Stimulated activated CD8-positive, alpha-beta memory T cell treated with anti-CD3 and anti-CD28 coated beads, Interleukin-2, amount 100 ng/mL, for 48 hours (primary cell): ENCODE measurements at places on chromosomes 16 and 17.

DNA sequence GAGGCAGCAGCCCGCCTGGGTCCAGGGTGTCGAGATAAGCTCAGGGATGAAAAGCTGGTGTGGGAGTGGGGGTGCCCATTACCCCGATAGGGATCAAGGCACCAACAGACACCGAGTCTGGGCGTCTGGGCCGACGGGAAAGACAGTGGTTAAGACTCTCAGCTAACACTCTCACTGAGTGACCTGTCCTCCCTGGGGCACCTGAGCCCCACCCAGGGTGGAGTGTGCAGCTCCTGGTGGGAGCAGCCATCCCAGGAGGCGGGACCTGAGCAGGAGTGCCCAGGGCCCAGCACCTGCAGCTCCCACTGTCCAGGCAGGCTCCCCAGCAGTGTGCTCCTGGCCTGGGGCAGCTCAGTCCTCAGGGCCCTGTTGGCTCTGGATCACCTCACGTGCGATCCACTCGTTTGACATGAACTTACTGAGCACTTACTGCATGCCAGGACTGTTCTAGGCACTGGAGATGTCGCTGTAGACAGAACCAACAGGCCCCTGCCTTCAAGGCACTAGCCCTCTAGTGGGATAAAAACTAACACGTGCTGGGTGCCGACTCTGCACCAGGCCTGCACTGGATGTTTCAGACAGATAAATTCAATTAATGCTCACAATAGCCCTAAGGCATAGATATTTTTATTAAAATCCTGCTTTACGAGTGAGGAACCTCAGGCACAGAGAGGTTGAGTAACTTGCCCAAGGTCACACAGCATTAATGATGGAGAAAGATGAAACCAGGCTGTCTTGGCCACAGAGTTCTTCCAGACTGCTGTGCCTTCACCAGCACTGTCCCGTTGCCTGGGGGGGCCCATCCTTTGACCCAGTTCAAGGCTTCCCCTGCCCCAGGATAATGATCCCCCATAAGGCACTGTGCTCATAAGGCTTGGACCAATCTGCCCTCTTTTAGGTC, 1.9 kb downstream of the EVPLL start:
- no peak for DNase-seq

DNA sequence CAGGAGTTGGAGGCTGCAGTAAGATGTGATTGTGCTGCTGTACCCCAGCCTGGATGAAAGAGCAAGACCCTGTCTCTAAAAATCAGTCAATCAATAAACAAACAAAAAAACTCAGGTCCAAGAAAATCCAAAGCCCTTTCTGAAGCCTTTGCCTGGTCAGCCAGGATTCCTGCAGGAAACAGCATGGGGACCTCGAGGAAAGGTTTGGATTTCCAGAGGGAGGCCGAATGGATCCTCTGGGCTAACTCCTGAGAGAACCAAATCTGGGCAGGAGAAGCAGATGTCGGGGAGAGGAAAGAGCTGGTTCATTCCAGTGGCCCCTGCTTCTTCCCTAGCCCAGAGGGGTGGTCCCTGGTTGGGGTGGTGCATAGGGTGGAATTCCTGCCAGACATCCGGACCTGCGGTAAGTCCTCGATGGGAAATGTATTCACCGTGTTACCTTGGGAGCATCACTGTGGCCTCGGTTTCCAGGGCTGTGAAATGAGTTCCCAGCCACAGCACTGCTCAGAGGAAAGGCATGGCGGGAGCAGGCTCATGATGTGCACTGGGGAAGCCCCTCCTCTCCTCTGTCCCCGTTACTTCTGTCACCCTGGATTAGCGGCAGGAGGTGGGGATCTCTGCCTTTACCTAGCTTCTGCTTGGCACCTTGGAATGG, 75.1 kb downstream of the CYLD start:
- DNase-seq: no peak

DNA sequence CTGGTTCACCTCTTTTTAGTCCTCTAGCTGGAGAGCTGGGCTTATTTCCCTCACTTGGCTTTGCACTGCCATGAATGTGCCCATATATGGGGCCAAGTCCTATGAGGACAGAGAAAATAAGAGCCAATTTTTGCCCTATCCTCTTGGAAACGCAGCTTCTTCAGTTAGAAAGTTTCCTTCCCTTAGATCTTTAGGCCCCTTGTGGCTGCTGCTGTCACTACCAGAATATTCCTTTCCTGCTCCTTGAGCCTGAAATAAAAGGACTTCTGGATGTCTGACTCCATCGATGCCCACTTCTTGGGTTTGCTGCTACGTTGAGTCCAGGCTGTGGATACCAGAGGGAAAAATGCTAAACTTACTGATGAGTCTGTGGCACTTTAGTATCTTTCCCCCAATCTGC, 487.1 kb downstream of the GRIN2A start:
- no peak for DNase-seq

DNA sequence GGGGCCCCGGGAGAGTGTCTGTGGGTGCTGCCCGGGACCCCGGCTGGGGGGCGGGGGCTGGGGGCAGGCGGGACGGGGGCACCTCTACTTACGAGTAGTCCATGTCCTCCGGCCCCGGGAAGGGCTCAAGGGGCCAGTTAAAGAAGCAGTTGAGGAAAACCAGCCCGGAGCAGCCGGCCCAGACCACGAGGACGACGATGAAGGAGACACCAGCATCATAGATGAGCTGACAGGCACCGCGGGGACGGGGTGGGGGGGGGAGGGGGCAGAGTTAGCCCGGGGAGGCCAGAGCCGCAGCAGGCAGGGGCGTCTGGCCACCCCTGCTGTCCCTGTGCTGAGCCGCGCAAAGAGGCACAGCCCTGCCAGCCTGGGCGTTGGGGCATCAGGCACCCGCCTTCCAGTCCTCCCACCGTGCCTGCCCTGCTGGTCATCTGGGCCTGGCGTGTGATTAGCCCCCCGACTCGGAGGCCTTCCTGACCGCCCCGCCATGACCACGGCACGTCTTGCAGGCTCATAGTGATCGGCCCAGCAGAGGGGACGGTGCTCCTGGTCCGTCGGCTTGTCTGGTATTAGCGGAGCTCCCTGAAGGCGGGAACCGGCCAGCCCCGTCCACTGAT, 29.0 kb upstream of the PITPNA start:
- DNase-seq: no peak

DNA sequence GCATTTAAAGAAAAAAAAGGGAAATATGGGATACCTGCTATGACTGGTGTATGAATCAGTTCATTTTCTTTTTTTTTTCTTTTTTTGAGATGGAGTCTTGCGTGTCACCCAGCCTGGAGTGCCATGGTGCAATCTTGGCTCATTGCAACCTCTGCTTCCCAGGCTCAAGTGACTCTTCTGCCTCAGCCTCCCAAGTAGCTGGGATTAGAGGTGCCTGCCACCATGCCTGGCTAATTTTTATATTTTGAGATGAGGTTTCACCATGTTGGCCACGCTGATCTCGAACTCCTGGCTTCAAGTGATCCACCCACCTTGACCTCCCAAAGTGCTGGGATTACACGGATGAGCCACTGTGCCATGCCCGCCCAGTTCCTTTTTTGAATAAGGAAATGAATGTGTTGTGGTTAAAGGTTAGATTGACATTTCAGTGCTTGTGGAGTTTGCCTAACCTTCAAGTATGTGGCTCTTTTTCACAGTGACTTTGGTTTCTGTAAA, 7.7 kb downstream of the HAPSTR1 start:
- no peak for DNase-seq

GRCh38 chr17:56150649-56151048, 2.6 kb upstream of the ANKFN1 start:
- no peak for DNase-seq

DNA sequence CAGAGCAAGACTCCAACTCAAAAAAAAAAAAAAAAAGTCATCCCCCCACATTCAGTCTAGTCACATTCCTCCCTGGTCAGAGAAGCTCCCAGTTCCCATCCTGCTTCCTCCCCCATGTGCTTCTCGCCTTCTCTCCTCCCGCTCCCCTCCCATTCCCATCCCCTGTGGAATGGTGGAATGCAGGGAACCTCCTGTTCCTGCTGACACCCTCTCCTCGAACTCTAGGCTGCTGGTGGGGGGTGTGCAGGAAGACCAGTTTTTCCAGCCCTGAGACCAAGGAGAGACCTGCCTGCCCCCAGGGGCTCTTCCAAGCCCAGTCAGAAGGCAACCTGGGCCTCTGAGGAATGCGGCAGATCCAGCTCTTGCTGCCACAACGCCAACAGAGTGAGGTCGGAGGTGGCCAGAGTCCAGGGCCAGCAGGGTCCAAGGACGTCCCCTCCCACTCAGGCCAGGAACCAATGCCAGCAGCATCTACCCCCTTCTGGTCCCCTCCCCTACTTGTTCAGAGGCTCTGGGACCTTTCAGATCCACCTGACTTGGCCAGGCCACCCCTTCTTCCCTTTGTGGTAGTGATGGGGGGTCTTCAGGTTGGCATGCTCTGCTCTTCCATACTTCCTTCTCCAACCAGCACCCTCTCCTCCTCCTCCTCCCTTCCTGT, 39.3 kb upstream of the TAC4 start:
- no peak for DNase-seq

- no peak for DNase-seq
These were observed 27.1 kb downstream of the TBC1D3B start for GRCh38 chr17:36149296-36149820.

- DNase-seq: no peak
These were observed 98.1 kb upstream of the SEC14L1 start for GRCh38 chr17:77042476-77043231.

DNA sequence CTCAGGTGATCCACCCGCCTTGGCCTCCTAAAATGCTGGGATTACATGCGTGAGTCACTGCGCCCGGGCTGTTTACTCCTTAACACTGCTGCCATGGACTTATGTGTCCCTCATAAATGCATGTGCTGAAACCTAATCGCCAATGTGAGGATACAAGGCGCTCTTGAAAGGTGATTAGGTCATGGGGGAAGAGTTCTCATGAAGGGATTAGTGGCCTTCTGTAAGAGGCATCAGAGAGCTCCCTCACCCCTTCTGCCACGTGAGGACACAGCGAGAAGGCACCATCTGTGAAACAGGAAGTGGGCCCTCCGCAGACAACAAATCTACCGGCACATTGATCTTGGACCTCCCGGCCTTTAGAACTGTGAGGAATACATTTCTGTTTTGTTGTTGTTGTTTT, 19.1 kb downstream of the ITPRIPL2 start:
- no peak for DNase-seq
